HuH-7.5 (cell line): ENCODE measurements at places on chromosomes 3 and 15.
A peak's percentile ranks its signal among the peaks of the same experiment; 100 is the strongest.

DNA sequence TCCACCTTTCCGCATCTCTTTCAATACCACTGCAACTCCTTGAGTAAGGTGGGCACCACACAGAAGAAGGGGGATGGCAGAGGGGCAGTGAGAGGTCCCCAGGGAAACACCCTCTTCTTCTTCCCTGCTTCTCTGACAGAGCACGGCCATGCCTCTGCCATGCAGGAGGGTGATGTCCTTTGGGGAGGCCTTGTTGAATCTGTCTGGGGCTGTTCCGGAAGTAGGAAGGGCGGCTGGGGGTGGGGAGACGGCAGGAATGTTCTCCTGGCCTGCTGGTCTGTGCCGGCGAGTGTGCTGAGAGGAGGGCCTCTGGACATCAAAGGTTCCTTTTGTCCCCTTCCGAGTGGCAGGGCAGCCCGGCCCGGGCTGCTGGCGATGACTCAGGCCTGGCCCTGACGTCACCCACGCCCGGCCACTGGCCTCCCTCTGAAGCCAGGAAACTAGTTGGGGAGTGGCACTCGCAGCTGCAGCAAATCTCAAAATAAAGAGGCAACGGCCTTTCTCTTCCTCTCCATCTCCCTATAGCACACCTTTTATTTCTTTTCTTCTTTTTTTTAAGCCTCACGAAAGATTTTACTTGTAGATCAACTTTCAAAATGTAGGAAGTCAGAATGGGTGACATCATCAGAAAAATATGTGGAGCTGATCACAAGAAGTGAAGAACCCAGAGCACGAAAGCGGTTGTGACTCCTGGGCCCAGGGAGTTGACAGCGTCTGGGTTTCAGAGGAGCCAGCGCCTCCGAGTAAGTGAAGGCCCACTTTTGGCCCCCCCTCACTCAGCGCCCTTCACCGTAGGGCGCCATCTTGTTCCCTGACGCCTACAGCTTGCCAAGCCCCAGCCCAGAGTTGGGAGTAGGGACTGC, at the start of gene ZBTB38:
Gene ZBTB38, plus strand, starts transcription at position 443 of the 863 bp plus-strand sequence. CDS start 73,885 bp downstream, outside the sequence.
- DNase-seq, result peak; percentile 48

GRCh38 chr3:8482960-8483665, 18.5 kb upstream of the LMCD1 start:
- DNase-seq, result peak; percentile 40

DNA sequence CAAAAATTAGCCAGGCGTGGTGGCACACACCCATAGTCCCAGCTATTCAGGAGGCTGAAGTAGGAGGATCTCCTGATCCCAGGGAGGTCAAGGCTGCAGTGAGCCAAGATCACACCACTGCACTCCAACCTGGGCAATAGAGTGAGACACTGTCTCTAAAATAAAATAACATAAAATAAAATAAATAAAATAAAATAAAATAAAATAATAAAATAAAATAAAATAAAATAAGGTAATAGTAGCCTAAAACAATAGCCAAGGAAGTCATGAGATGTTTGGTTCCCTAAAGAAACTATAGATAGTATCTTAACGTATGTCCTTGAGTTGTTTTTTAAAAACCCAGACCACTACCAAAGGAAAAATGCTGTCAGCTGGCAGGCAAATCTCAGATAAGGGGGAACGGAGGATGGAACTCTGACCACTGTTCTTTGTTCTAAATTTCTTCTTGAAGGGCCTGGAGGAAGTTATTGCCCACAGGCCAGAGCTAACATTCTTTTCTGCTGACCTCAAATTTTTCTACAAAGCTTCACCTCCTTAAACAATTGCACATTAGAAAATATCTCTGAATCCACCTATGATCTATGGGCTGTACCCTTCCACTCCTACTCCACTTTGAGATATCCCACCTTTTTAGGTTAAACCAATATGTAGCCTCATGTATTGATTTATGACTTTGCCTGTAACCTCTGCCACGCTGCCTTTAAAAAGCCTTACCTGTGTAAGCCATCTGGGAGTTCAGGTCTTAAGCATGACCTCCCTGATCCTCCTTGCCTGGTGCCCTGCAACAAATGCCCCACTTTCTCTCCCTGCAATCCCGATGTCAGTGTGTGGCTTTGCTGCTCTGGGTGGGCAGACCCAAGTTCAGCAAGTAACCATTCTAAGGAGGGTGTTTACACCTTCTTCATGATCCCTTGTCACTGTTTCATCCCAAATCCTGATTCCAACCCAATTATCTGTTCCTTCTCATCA, 126.2 kb upstream of the BHLHE40 start:
- no peak for DNase-seq

- no peak for DNase-seq
Measured at GRCh38 chr3:129020691-129021090, 19.6 kb downstream of the EFCC1 start.

- DNase-seq, result no peak
Measured at GRCh38 chr3:20316238-20316637, 130.2 kb upstream of the SGO1 start.

GRCh38 chr15:56428821-56429458, 36.0 kb downstream of the MNS1 start:
- peak; percentile 3 for DNase-seq

DNA sequence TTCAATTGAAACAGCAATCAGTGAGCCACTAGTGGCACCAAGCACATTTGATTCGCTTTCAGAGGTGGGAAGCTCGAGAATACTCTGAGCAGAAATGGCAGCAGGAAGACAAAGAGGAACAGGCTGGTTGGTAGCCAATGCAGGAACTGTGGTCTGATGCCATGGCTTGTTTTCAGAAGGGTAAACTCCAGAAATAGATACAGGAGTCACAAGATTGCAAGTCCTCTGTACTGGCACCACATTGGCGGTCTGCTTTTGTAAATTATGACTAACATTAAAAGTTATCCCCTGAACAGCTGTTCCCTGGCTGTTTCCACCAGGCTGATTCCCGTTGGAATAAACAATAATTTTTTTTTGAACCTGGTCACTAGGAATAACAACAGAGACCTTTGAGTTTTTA, 35.5 kb downstream of the USF3 start:
- no peak for DNase-seq

DNA sequence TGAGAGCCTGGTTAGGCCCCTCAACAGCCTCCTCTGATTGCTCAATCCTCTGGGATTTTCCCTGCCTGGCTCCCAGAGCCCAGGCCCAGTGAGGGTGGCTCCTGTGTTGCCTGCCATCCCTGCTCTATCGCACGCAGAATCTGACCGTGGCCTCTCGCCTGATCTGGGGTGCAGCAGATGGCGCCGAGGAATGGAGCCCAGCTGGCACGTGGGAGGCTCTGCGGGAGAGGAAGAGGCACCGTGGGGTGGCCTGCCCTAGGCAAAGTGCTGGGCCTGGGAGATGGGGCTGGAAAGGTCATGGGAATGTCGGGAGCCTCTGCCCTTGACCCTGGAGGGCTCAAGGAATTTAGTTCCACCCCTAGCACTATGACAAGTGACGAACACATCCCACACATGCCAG, 10.3 kb downstream of the SV2B start:
- no peak for DNase-seq

DNA sequence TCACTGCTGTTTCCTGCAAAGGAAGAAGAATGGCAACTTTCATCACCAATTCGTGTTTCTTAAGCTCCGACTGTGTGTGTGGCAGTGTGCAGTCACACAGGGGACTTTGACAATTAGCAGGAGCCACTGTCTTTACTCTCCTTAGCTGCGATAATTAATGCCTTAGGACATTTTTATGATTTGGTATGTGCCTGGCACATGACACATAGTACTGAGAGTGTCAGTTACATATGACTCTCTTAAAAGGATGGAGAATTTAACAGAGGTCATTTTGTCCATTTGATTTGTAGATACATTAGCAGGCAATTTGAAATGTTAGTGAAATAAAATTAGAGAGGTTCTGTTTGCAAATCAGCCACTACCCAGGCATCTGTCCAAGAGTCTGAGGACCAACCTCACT, 128.9 kb upstream of the VEPH1 start:
- DNase-seq, result no peak

GRCh38 chr15:56868170-56868569, 50.3 kb upstream of the TCF12 start:
- DNase-seq, result no peak

- no peak for DNase-seq
Measured at GRCh38 chr3:186653080-186653707, 12.6 kb upstream of the HRG start.

DNA sequence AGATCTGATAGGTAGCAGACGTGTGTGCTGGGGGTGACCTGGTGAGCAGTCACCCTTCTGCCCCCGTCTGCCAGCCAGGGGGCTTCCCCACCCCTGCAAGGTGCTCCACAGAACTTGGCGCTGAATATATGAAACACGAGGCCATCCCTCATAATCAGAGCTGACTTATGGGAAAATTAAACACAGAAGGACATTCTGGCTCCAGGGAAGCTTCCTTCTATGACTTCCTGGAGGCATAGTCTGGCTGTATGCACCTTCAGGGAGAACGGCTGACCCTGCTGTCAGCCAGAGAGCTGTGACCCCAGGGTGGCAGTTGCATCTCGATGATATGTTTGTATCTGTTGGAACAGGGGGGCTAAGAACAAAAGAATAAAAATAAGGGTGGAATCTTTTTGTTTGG, 26.6 kb upstream of the MRPS22 start:
- DNase-seq, result no peak

DNA sequence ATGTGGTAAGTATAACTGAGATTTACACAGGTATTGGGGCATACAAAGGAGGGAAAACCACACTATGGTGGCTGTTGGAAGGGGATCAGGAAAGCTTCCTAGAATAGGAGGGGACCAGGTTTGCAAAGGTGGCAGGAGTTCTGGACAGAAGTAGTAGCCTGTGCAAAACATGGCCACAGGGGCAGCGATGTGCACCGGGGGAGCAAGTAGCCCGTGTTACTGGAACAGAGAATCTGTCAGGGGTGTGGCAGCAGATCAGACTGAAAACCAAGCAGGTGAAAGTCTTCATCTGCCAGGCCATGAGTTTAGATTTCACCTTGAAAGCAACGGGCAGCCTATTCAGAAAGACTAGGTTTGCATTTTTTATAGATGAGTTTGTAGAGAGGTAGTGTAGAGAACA, 182.3 kb upstream of the LPP start:
- no peak for DNase-seq

DNA sequence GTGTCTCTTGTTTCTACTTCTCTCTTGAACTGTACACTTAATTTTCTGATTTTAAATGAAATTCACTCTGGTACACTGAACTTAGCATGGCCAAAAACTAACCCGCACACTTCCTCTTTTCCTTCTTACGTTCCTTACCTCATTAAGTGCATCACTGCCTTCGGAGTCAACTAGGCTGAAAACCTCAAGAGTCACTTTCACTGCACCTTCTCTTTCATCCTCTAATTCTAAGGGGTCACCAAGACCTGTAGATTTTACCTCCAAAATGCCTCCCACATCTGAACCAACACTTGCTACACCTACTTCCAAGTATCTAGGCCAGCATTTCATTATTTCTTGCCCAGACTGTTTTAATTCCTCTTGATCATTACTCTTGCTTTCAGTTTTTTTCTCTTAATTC, 6.6 kb downstream of the CBLB start:
- DNase-seq, result no peak

DNA sequence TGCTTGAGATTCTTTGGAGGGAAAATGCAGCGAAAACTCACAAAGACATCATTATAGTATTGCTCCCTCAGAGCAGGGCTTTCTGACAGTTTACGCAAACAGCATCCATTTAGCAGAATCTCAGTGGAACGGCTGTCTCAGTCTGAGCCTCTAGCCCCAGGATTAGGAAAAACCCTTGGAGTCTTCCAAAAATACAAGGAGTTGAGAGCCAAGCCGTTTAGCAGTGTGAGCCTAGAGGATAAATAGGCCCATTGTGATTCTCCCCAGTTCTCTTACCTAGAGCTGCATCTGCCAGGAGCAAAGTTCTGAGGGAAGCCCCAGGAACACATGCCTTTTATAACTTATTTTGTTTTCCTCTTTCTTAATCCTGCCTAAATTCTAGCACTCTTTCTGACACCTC, 359.6 kb downstream of the NTRK3 start:
- DNase-seq, result no peak

- no peak for DNase-seq
Measured at GRCh38 chr3:133159498-133160475, 121.6 kb downstream of the TMEM108 start.

DNA sequence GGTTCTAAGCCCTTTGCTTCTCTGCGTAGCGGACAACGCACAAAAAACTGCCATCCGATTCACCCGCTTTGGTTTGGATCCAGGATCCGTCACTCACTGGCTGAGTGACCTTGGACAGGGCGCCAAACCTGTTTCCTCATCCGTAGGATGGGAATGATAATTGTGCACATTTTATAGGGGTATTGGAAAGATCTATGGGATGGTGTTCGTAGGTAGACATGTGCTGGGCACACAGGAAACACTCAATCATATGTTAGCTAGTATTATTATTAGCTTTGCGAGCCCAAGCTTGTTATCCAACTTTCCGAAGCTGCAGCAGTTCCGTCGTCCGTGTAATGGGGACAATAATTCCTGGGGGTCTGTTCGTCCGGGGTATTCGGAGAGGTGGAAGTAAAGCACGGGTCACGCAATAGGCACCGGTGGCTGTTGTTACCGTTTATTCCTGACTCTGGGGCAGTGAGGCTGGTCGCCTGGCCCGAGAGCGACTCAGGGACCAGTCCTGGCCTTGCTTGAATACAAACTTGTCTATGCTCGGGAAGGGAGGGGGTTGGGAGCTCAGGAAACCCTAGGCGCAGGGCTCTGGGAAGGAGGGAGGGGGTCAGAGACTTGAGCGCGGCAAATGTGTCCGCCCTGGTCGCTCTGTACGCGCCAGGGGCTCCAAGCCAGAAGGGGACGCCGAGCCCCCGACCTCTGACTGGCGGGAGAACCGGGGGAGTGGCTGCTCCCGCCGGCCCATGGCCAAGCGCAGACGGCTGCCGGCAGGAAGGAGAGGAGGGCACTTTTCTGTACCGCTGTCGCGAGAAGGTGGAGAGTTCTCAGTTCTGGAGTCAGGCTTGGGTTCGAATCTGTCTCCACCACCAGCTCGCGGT, 1.3 kb downstream of the SPSB4 start:
- peak; percentile 44 for DNase-seq

GRCh38 chr15:90435652-90436337, 47.8 kb downstream of the IQGAP1 start:
- DNase-seq, result no peak

DNA sequence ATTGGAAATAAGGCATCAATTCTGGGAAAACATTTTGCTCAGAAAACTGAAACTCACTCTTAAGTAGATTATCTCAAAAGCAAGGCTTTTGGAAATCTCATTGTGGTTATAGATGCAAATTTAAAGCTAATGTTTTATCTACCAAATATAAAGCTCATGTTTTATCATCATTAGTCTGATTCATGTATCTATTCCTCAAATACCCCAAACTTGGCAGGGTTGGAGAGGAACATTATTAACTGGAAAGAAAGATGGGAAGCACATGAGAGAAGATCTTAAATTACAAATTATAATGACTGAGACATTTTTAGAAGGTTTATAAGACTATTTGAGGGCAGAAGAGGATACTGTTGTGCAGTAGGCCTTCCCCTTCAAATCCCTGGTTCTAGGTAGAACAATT, 137.3 kb upstream of the TGFBR2 start:
- DNase-seq, result no peak
